GM12891 (cell line): ENCODE measurements at places on chromosomes 6 and 20.
A peak's percentile ranks its signal among the peaks of the same experiment; 100 is the strongest.

- no peak for DNase-seq
Measured at GRCh38 chr6:105250533-105250932, 70.7 kb upstream of the POPDC3 start.

GRCh38 chr6:18753076-18753475 is 365.9 kb downstream of the RNF144B start:
- no peak for DNase-seq

GRCh38 chr20:35196313-35196712 is 24.4 kb downstream of the PROCR start:
- DNase-seq, result no peak

DNA sequence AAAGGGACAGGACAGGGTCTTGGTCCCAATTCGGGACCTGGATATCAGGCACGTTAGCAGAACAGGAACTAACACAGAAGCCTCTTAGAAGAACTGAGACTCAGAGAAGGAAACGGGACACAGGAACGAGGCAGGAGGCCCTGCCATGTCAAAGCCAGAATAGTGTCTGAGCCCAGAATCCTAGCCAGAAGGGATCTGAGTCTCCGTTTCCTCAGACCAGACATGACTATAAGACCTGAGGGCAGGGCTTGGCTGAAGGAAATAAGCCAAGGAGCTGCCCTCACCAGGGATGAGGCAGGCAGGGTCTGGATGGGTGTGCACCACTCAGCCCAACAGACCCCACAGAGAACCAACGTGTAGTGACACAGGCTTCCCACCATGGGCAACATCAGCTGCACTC is 40.3 kb downstream of the TRERF1 start:
- DNase-seq, result no peak

DNA sequence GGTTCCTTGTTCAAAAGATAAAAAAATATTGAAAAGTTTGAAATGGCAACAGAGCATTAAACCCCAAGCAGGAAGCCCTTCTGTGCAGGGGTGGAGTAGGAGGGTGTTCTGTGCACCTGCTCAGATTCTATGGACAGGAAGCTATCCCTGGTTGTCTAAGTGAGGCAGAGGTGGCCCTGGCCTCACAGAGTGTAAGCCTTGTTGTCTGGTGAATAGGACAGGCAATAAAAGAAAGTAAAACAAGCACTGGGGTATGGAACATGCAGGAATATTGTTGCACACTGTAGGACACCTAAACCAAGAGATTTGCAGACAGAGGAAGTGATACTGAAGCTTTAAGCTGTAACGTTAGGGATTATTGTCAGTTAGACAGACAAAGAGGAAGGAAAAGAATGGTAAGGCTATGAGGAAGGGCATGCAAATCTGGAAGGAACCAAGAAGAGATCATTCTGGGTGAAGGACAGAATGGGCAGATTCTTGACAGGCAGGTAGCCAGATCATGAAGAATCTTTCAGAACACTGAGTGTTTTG is 66.8 kb downstream of the TBC1D7 start:
- no peak for DNase-seq

DNA sequence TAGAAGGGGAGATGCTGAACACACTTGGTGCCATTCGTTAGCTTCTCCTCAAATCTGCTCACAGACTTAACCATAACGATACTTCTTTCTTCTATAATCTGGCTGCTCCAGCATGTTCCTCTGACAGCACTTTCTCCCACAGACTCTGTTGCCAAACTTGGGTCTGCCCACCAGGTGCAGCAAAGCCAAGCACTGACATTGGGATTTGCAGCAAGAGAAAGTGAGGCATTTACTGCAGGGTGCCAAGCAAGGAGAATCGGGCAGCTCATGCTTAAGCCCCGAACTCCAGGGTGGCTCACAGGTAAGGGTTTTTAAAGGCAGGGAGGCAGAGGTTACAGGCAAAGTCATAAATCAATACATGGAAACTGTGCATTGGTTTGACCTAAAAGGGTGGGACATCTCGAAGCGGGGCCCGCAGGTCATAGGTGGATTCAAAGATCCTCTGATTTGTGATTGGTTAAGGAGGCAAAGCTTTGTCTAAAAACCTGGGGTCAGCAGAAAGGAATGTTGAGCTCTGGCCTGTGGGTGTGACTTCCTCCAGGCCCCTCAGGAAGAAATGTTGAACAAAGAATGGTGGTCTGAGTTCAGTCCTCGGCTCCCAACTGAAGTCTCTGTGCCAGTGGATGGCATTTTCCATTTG is 25.1 kb upstream of the PNPLA1 start:
- DNase-seq, result no peak

GRCh38 chr20:44616604-44616964 is 34.2 kb downstream of the PKIG start:
- DNase-seq, result no peak

DNA sequence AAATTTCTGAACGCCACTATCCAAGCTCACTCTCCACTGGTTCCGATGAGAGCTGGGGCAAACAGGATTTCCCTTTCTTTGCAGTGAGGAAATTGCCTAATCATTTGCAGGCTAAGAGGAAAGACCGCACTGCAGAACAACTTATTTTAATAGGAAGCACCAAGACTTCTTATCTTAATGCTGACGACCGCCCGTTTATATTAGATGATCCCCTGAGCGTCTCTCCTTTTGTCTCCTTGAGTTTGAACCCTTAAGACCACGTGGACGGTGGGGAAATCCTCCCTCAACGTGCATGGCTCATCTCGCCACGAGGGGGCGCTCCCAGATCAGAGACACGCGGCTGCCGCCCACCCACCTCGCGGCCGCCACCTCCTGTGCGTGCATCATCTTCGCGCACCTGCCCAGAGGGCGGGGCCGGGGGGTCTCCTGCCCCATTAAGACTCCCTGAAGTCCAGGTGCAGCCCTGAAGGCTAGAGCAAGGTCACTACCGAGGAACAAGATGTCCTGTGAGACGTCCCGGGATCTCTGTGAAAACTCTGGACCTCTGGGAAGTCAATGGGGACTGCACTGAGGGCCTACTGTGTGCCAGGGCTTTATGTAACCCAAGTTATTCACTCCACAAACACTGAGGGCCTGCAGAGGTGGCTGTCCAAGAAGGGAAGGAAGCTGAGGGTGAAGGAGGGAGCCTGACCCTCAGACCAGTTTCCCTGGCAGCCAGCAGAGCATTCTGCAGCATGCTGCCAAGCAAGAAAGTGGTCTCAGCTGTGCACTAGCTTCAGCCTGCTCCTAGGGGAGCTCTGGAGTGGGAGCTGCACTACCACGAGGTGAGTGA is 28.1 kb downstream of the PDYN start:
- DNase-seq, result peak; percentile 66

- no peak for DNase-seq
Measured at GRCh38 chr20:1397710-1398109, 4.9 kb upstream of the FKBP1A start.
